ENCODE measurements at places on chromosomes 4 and X. TPM values are rescaled to one million over a fixed set of nuclear protein-coding genes. Genes with fewer than 3 reads are reported as not detected.

DNA sequence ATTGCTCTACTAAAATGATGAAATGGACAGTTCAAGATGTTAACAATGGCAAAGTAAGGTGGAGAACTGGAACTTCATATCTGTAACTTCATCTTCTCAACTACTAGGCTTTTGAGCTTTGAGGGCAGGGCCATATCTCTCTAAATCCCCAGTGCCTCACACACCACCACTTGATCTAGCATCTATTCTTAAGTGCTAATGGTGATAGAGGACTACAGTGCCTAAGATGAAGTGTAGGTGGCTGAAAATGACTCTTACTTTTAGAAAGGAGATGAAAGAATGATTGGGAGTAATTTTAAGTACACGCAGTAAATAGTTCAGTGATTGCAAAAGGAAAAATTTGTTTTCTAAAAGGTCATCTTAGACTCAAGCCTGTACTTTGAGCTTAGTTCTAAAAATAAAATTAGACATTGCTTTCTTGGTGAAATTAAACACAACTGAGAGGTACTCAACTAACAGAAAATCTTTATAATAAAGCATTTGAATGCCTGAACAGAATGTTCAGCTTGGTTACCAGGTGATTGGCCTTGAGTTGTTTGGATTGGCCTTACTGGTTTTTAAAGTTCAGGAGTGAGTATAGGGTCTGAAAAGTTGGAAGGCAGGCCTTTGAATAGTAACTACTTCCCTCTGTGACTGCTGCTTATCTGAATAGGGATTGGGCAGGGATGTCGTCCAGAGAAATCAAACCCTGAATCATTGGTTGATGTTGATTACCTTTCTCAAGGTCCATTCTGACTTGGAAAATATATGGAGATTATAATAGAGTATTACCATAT lies 45.4 kb downstream of the DIAPH2 start:
- no peak for DNase-seq

DUX4 gene
- total RNA-seq = not detected

VSIG1 gene
- not detected for total RNA-seq

GRCh38 chrX:65772842-65773241 lies 105.4 kb downstream of the MSN start:
- DNase-seq = no peak

DNA sequence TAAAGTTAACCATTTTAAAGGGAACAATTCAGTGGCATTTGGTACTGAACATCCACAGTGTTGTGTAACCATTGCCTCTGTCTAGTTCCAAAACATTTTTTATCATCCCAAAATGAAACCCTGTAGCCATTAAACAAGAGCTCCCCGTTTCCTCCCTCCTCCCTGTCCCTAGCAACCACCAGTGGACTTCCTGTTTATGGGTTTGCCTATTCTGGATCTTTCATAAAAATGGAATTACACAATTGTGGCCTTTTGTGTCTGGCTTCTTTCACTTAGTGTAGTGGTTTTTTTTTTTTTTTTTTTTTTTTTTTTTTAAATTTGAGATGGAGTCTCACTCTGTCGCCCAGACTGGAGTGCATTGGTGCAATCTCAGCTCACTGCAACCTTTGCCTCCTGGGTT lies 11.6 kb downstream of the RBMX2 start:
- DNase-seq = no peak

DNA sequence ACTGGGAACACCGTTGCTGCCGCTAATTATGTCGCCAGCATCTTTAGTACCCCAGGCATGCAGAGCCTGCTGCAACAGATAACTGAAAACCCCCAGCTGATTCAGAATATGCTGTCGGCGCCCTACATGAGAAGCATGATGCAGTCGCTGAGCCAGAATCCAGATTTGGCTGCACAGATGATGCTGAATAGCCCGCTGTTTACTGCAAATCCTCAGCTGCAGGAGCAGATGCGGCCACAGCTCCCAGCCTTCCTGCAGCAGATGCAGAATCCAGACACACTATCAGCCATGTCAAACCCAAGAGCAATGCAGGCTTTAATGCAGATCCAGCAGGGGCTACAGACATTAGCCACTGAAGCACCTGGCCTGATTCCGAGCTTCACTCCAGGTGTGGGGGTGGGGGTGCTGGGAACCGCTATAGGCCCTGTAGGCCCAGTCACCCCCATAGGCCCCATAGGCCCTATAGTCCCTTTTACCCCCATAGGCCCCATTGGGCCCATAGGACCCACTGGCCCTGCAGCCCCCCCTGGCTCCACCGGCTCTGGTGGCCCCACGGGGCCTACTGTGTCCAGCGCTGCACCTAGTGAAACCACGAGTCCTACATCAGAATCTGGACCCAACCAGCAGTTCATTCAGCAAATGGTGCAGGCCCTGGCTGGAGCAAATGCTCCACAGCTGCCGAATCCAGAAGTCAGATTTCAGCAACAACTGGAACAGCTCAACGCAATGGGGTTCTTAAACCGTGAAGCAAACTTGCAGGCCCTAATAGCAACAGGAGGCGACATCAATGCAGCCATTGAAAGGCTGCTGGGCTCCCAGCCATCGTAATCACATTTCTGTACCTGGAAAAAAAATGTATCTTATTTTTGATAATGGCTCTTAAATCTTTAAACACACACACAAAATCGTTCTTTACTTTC lies 1.8 kb downstream of the UBQLN2 start:
- peak; percentile 16 for DNase-seq

ATP8A1 gene
- 0.12 TPM for total RNA-seq

DNA sequence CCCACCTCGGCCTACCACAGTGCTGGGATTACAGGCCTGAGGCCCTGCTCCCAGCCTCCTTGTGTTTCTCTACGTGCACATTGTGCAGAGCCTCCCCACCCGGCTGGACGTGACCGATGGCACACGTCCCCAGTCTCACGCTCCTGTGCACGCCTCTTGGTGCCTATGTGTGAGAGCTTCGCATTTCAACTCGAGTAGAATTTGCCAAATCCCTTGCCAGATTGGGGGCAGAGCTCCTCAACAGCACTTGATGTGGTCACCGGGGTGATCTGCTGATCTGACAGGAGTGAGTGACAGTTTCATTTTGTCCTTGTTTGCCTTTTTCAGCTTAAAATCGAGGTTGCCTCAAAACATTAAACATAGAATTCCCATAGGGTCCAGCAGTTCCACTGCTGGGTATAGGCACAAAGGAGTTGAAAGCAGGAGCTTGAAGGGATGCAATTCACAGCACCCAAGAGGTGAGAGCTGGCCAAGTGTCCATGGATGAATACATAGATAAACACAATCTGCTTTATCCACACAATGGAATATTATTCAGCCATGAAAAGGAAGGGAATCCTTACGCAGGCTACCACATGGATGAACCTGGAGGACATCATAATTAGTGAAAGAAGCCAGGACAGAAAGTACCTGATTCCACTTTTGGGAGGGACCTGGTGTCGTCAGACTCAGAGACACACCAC lies 17.6 kb downstream of the TMEM187 start:
- DNase-seq = no peak

- DNase-seq = peak; percentile 31
These were observed 863 bp upstream of the XPNPEP2 start for GRCh38 chrX:129737916-129738315.

GRCh38 chrX:55754861-55755294 lies 37.3 kb downstream of the RRAGB start:
- no peak for DNase-seq

DNA sequence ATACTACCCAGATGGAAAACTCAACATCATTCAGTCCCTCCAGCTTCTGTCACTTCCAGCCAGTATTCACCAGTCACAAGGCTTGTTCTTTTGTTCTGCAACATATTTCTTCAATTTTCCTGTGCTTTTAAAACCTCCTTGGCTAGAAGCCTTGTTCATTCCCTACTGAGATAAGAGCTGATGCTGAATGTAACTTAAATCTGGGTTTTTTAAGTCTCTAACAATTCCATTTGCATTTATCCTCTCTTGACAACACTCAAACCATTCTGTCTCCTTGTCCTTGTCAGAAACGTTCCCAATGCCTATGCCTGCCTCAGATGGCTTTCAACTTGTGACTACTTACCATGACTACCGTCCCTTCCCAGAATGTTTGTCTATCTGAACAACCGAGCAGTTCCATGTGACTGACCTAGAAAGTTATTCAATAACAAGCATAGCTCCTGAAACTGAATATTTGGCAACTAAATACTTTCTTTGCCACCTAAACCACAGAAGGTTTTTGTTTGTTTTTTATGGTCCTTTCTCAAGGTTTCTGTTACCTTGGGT lies 682.9 kb upstream of the GALNTL6 start:
- no peak for DNase-seq

GPM6B gene
- 1.8 TPM for total RNA-seq

DNA sequence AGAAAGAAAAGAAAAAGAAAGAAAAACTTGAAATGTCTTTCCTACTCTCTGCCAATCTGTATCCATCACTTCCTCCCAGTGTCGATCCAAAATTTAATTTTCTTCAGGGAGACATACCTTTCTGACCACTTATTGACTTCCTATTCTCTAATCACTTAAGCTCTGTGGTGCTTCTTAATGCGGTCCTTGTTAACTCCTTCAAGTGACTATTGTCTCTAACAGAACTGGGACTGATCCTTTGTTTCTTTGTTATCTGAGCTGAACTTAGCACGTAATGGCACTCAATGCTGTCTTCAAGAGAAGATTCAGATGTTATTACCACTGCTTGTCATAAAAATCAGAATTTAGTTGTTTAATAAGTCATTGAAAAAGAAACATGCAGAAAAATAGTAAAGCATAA lies 31.2 kb downstream of the LARP7 start:
- no peak for DNase-seq

GRCh38 chr4:19739101-19739651 lies 512.5 kb upstream of the SLIT2 start:
- peak; percentile 92 for DNase-seq

GRCh38 chr4:6232836-6233785 lies 32.8 kb upstream of the JAKMIP1 start:
- DNase-seq = no peak

DNA sequence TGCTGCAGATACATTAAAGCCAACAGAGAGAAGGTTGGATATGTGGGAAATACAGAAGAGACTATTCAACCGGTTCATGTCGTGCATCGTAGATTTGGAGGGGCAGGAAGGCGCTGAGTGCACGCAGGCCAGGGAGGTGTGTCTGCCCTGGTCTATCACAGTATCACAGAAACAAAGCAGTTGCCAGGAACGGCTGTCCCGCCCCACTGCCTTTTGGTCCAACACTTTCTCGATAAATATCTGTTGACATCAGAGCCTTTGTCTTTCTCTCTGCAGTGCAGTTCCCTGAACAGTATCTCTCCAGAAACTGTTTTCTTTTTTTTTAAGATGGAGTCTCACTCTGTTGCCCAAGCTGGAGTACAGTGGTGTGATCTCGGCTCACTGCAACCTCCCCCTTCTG lies 151.1 kb upstream of the BCOR start:
- no peak for DNase-seq

PDHA2 gene
- total RNA-seq = not detected

DNA sequence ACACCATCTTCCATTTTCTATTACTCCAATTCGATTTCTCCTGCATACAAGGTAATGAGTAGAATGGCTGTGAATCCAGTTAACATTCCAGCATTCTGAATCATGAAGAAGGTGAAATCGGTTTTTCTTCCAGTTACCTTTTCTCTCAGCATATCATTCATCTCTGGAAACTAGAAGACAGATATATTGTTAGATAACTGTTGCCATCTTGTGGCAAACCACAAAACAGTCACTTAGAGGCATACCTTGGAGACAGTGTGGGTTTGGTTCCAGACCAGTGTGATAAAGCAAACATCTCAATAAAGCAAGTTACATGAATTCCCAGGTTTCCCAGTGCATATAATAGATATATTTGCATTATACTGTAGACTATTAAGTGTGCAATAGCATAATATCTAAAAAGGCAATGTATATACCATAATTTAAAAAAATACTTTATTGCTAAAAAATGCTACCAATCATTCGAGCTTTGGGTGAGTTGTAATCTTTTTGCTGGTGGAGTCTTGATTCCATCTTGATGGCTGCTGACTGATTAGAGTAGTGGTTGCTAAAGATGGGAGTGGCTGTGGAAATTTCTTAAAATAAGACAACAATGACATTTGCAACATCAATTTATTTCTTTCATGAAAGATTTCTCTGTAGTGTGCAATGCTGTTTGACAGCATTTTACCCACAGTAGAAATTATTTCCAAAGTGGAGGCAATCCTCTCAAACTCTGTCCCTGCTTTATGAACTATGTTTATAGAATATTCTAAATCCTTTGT lies 82.1 kb downstream of the SLC39A8 start:
- DNase-seq = peak; percentile 30

GRCh38 chr4:1072830-1073446 lies 40.4 kb downstream of the RNF212 start:
- peak; percentile 53 for DNase-seq

DNA sequence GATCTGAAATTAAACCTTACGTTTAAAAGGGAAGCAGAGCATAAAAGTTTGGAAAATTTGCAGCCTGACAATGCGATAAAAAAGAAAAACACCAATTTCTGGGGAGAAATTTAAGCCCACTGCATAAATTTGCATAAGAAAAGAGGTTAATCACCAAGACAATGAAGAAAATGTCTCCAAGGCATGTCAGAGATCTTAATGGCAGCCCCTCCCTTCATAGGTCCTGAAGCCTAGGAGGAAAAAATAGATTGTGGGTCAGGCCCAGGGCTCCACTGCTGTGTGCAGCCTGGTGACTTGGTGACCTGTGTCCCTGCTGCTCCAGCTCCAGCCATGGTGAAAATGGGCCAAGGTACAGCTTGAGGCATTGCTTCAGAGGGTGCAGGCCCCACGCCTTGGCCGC lies 264.0 kb upstream of the CT83 start:
- no peak for DNase-seq

Measured in RPMI7951 (cell line).